ENCODE measurements at places on chromosomes 3 and 15.

- no peak overlapping the region for H3K4me3 ChIP-seq
- H3K4me1 ChIP-seq: no peaks in the 10 kb centered on the region
- no peak overlapping the region for H3K27ac ChIP-seq
- H3K27me3 ChIP-seq: no peaks in the 10 kb centered on the region
- no peaks in the 10 kb centered on the region for H3K36me3 ChIP-seq
These were observed 188.4 kb downstream of the ABHD5 start for GRCh38 chr3:43879166-43879565.

DNA sequence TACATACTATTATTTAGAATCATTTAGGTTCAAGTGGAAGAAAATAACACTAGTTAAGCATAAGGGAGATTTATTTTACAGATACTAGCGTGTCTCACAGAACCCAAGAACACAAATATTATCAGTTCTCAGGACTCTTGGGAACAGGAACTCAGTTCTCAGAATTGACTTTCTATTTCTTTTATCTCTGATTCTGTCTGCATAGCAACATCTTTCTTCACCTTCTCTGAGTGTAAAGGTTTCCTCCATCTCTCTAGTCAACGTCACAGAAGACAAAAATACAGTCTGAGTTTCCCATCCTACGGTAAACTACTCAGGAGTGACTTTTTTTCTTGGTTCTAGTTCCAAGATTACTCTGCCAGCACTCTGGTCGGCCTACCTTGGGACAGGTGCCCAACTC lies 220.0 kb downstream of the SV2B start:
- H3K4me3 ChIP-seq: peak overlapping the region; percentile 19
- no peak for DNase-seq
- H3K36me3 ChIP-seq: no peaks in the 10 kb centered on the region
- peak overlapping the region; percentile 25 for H3K27ac ChIP-seq
- H3K4me1 ChIP-seq: peaks cover 25% of the 10 kb centered on the region

GRCh38 chr3:14001136-14001535 lies 121.3 kb upstream of the WNT7A start:
- H3K36me3 ChIP-seq: no peaks in the 10 kb centered on the region
- H3K4me1 ChIP-seq: no peaks in the 10 kb centered on the region
- H3K4me3 ChIP-seq: no peak overlapping the region
- H3K27me3 ChIP-seq: no peaks in the 10 kb centered on the region
- DNase-seq: no peak

- H3K27ac ChIP-seq: no peak overlapping the region
- H3K27me3 ChIP-seq: no peaks in the 10 kb centered on the region
- no peaks in the 10 kb centered on the region for H3K36me3 ChIP-seq
- H3K4me1 ChIP-seq: no peaks in the 10 kb centered on the region
- DNase-seq: no peak
- no peak overlapping the region for H3K4me3 ChIP-seq
These were observed 95.4 kb downstream of the CACNA1D start for GRCh38 chr3:53589806-53590205.

DNA sequence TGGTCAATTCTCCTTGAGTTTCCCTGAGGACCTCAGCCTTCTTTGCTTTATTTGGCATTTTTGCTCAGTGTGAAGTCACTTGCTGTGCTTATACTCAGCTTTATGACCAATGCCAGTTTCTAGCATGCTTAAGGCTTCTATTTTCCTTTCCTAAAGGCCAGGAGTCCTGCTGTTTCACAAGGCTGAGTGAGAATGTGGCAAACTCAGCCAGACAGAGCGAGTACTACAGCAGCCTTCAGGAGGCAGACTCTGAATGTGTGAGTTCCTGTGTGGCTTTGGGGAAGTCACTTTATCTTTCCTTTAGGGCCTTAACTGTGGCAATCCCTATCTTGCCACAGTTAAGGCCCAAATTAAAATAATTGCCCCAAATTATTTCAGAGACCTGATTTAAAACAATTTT lies 213.2 kb upstream of the MRPL3 start:
- no peak for DNase-seq
- H3K4me1 ChIP-seq: no peaks in the 10 kb centered on the region
- H3K4me3 ChIP-seq: no peak overlapping the region
